ENCODE measurements at places on chromosomes 7 and 10.

GRCh38 chr7:29142021-29142727 is 4.2 kb downstream of the CPVL start:
- ATAC-seq: no peak

- peak; percentile 88 for ATAC-seq
Observed at GRCh38 chr7:70595755-70596597, 536.0 kb upstream of the GALNT17 start.

GRCh38 chr10:72765051-72765745 is 73.3 kb downstream of the MCU start:
- no peak for ATAC-seq

GRCh38 chr10:49539320-49539885 is 482 bp upstream of the ERCC6 start:
- ATAC-seq: peak; percentile 58

- no peak for ATAC-seq
Observed at GRCh38 chr10:61279400-61279799, 173.8 kb downstream of the TMEM26 start.

GRCh38 chr7:41375582-41375981 is 327.3 kb downstream of the INHBA start:
- ATAC-seq: no peak

DNA sequence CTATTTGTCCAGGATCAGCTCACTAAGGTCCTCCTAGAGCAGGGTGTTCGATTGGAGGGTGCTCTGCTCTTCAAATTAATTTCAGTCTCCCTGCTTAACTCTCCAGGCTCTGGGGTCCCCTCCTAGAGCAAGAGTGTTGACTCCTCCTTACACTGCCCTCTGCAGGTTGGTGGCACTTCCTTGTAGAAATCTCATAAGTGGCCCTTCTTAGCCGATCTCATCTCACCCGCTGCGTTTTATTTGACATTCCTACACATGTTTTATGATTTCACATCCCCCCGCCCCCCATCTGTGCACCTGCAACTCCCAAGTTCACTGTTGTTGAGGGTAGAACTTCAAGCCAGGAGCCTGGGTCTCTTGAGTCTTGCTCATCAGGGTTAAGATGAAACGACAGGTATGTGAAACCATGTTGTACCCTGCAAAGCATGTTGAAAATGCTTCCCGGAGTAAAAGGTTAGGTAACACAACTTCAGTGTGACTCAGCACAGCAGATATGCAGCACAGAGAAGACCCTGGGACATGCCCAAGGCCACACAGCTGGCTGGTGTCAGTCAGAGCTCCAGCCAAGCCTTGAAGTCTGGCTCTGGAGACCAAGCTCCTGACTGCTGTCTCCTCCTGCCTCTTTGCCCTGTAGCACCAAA is 171.2 kb downstream of the PRKAG2 start:
- ATAC-seq: peak; percentile 84

- ATAC-seq: peak; percentile 83
Observed at GRCh38 chr10:28722065-28722803, 44.9 kb downstream of the BAMBI start.

DNA sequence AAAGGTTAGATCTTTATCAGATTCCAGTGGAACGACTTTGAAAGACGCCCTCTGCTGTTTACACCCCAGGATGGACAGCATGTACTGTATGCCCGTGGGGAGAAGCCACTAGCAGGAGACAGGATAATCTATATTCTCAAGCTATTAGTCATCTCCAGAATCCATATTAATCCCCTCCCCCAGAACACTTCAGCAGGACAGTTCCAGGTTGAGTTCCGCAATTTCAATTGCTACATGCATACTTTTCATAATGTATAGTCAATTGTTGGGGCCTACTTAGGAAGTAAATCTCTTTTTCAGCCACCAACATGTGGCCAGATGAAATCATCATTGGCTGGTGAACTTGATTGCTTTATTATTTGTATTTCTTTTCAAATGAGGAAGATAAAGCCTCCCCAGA is 313.1 kb upstream of the SMIM30 start:
- no peak for ATAC-seq

DNA sequence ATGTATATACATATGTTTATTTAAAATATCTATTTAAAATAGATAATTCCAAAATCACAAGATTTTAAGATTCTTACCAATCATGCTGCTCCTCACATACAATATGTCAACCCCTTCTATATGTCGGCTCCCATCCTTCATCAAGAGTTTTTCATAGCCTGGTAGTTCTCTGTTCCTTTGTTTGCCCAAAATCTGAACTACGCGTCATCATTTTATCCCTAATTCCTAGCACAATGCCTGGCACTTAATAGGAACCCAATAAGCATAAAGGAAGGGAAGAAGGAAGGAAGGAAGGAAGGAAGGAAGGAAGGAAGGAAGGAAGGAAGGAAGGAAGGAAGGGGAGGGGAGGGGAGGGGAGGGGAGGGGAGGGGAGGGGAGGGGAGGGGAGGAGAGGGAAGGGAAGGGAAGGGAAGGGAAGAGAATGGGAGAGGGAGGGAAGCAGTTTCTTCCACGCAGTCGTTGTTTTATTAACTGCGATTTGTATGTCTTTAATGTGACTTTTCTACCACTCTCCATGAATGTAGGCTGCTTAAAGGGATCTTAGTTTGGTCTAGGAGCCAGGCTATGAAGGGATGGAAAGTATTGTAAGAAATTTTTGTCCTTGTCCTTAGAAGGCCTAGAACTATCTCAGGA is 83.3 kb upstream of the PCGF5 start:
- ATAC-seq: no peak

GRCh38 chr7:116770941-116771340 is 91.4 kb upstream of the CAPZA2 start:
- ATAC-seq: peak; percentile 22

DNA sequence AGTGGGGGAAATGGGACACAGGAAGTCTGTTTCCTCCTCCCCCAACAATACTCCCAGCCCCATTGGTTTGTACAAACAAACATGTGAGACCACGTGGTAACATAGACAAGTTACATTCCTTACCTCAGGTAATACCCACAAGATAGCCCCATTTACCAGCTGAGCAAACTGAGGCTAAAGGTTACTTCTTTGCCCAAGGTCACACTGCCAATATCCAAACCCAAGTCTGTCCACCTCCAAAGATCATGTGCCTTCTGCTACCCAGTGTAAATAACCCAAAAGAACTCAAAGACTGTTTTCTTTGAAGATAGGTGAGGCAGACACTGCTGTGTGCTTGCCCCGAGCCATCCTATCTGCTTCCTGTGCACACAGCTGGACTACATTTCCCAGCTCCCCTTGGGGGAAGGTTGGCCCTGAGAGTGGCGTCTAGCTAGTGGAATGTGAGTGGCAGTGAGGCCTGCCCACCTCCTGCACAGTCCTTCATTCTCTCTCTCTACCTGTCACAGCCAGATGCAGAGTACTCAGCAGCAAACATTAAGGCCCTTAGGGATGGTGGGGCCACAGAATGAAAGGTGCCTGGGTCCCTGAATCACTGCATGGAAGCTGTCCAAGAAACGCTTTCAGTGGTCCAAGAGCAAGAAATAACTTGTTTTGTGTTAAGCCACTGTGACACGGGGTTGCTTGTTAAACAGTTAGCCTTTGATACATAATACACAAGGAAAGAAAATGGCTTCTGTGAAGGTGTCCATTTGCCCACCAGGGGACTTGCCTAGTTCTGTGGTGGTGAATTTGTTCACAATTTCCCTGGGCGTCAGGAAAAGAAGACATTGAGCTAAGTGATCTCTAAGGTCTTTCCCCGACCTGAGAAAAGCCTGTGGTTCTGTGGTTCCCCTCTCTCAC is 257.7 kb upstream of the NFE2L3 start:
- ATAC-seq: peak; percentile 22

DNA sequence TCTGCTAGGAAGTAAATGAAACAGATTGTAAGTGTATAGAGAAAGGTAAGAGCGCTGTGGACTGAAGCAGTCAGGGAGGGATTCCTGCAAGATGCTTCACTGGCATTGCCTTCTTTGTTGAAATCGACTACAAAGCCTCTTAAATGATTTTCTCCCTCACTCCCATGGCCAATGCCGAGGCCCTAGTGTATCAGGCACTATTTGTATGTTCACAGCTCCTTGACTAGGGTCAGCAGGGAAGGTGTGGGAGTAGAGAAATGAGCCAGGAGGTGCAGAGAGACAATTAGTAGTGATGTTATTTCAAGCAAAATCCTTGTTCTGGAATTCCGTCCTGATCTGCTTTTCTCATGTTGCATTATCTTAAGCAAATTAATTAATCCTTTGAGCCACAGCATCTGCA is 22.9 kb upstream of the DUSP5 start:
- ATAC-seq: no peak

DNA sequence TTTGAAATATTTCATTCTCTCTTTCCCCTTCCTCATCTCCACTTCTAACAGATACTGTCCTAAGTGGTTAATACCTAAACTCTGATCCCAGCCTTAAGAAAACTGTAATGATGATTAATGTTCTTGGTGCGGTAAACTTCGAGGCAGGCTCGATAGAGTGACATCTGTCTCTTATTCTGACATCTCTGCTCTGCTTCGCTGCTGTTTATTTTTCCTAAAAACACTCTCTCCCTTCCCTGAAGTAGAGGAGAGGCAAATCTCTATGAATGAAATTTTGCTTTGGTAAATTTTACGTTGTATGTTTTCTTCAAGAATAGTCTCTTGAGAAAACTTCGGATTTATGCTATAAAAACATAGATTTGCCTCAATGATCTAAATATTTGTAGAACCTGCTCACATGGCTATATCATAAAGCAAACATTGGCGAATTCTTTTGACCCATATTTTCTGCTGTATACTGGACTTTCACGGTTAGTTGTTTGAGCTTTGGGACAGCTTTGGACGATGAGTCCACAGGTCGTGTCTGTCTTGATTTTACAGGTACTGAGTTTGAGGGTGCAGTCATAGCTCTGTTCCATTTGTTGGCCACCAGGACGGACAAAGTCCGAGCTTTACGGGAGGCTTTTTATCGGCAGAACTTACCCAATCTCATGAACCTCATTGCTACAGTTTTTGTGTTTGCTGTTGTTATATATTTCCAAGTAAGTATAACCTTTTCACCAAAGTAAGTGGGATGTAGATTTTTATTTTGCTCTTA is 27.1 kb downstream of the SEC61A2 start:
- ATAC-seq: no peak

- peak; percentile 97 for ATAC-seq
Observed at GRCh38 chr7:35975851-35976454, 175.1 kb downstream of the SEPTIN7 start.

DNA sequence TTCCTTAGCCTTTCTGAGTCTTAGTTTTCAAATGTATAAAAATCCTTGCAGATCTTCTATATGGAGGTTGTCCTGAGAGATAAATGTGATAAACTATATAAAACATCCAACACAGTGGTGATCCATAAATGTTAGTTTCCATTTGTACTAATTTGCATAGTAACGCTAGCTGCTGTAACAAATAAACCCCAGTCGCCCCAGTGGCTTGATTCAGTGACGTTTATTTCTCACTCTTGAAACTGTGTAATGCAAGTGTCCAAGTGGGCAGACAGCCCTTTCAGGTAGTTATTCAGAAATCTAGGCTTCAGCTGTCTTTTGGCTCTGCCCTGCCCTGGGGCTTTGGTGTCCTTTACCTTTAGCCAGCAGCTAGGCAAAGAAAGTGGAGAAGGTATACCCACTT is 106.3 kb downstream of the VTI1A start:
- ATAC-seq: no peak

DNA sequence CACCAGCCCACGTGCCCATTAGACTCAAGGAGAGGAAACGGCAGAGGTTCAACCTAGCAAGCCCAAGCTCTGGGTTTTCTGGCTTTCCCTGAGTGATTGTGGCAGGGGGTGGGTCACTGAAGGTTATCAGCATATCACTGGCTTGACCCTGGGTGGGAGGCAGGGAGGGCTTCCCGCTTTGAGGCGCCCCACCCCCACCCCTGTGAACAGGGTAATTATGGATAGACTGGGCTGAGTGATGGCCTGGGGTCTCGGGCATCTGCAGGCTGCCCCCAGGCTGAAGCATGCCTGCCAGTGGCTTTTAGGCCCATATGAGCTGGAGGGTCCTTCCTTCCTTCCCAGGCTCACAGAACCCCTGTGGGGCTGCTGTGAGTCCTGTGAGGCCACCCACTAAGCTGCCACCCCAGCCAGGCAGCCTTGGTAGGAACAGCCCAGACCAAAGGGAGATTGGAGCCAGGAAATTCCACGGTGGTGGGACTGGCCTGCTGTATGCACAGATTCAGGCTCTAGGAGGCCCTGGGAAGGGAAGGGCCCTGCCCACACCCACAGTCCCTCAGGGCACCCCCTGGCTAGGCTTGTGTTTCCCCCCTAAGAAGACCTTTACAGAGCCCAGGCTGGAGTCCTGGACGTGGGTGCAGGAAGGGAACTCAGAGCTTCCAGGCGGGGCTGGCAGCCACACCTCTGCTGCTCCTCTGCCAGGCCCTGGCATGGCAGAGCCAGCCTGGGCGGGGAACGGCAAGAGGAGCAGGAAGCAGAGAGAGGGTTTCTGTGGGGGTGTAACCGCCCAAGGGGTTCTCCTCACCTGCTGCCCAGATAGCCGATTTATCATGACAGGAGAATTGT is 33.1 kb downstream of the GPRIN2 start:
- ATAC-seq: peak; percentile 44

GRCh38 chr10:79116368-79116767 is 47.6 kb downstream of the ZMIZ1 start:
- ATAC-seq: no peak

DNA sequence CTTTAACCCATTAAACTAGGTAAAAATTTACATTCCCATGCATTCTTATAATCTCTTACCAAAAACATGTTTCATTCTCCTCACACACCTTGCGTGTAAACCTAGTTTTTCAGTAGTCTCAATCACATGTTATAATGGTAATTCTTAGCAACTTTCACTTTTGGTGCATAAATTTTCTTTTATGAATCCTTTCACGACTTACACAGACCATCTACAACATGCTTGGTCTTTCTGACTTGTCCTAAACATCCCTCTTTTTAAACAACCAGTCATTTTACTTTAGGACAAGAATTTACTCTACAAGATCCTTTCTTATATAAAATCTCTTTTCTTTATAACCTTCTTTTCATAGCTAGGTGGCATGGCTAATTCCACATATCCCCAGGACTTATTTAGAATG is 25.8 kb downstream of the FBXL13 start:
- no peak for ATAC-seq

DNA sequence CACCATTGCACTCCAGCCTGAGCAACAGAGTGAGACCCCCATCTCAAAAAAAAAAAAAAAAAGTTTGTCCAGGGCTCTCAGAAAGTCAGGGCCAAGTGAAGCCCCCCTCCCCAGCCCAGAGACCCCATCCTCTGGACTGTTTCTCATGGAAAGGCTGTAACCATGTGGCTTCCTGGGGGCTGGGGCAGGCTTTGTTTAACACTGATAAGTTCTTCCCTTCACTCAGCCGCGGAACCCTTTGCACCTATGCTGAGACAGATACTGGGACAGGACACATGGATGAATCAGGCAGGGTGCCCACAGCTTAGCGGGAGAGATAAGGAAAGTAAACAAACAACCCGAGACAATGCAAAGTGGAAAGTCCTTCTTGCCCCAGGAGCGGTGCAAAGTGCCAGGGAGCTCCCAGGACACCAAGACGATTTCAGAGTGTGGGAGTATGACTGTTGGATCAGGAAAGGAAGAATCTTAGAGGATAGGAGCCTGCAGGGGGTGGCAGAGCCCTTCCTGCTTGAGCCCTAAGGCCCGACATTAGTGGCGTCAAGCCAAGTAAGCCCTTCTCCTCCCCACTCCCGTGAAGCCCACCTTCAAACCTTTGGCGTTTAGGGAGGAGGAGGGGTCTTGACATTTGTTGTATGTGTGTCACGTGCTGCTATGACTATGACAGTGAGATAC is 11.6 kb downstream of the MLXIPL start:
- peak; percentile 79 for ATAC-seq

- no peak for ATAC-seq
Observed at GRCh38 chr7:99840136-99840869, 12.5 kb downstream of the CYP3A43 start.
